Fibroblast of the conjunctiva (primary cell): ENCODE measurements at places on chromosomes 7 and 10.

DNA sequence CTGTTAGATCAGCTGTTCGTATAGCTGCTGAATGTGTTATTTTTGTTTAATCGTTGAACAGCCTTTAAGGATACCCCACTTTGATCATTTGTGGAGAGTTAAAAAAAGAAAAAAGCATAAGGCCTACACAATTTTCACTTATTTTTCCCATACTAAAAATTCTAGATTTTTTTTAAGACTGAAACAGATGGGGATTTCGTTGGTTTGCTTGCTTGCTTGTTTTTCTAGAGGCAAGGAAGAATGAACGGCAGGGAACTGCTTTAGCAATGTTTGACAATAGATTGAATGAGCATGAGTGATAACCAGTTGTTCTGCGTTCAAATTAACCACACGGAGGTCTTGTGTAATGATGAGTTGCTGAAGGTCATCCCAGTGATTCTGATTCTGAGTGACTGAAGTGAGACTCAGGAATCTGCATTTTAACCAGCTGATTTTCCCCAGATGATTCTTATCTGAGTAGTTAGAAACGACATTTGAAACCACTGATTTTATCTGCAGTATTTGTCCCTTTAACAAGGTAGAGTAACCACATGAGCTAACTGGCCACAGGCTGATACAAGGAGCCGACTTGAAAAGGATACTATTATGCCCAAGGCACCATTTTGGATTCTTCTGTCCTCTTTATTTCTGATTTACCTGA lies 85.9 kb downstream of the GPR37 start:
- no peak for DNase-seq

GRCh38 chr7:1800902-1801301 lies 130.8 kb downstream of the ELFN1 start:
- no peak for DNase-seq

GRCh38 chr7:81036057-81036456 lies 117.2 kb upstream of the SEMA3C start:
- no peak for DNase-seq

DNA sequence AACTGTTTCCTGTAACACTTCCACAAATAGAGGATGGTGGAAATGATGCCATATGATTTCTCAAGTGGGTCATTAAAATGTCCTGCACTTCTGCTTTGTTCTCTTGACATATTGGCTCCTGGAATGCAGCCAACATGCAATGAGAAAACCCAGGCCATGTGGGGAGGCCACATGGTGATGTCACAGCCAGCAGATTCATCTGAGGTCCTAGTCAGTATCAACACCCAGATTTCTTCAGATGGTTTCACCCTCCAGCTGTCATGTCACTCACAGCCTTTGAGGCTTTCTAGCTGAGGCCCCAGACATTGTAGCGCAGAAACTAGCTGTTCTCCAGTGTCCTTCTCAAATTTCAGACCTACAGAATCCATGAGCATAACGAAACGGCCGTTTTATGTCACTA lies 102.3 kb upstream of the NUPR2 start:
- DNase-seq: no peak

DNA sequence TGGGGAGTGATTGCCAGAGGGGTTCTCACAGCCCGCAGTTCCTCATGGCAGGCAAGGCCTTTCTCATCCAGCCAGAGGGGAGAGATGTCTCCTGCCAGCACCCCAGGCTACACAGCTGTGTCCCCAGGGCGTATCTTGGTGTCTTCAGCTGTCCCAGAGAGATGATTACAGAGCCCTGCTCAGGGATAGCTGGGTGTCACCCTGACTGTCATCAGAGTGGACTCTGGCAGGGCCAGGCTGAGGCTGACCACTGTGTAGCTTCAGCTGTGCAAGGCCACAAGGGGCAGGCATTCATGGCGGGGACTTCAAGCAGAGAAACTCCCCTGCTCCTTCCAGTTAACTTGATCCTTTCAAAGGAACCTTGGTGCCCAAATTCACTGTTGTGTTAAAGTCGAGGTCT lies 124.2 kb downstream of the RGS10 start:
- no peak for DNase-seq

GRCh38 chr7:157544226-157544625 lies 207.4 kb downstream of the DNAJB6 start:
- no peak for DNase-seq

DNA sequence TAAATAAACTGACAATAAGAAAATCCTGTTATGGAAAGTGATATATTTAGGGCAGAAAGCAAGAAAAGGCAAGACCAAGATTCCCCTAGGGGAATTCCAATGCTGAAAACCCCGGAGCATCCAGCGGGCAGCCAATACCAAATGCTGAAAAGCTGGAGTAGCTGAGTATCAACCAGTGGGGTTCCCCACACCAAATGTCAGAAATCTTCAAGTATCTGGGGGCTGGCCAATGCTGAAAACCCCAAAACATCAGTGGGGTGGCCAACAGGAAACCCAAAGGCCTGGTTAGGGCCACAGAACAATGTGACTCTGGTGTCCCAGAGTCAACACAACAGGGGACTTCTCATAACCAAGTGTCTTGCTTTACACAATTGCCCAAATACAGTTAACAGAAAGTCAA lies 271.8 kb upstream of the CACNA2D1 start:
- no peak for DNase-seq

DNA sequence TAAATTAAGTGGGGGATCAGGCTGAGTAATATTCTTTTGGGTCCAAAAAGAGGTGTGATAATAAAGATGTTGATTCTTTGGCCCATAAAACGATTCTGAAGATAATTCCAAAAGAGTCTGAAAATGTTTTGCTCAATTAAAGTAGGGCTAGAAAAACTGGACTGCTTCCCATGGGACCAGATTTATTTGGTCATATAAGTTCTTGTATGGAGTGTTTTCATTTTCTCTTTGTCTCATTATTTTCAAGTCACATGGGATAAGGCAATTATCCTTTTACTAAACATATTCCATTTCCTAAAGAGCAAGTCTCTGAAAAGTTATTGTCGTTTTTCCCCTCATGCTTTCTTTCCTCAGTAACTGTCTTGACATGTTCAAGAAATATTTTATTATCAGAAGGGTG lies 41.5 kb downstream of the CDK6 start:
- no peak for DNase-seq

DNA sequence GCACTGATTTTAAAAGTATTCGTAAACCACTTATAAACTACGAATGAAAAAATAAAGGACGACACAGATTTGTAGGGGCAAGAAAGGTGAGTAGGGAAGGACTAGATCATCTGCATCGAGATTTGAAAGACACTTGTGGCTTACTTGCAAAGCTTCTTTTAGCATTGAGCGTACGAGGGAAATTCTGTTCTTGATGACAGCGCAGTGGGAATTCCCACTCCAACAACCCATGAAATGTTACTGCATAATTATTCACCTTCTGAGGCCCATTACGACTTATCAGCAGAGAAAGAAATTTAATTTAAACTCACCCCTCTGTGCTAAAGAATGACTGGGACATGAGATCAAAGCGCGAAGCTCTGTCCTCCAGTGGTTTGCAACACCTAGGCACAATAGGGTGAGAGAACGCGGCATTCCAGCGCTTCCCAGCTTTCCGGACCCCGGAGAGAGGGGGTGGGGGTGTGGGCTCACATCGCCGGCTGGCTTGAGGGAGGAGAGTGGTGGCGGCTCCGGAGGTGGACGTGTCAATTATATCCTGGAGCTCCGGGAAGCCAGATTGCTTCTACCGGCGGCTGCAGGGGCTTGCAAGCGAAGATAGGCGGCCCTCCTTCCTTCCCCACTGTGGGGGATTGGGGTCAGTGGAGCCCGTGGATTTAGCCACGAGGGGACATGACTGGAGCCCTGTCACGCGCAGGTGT lies 10.3 kb downstream of the SP8 start:
- DNase-seq: no peak
